ENCODE measurements at places on chromosomes 3 and 15. TPM values are rescaled to one million over a fixed set of nuclear protein-coding genes. Genes with fewer than 3 reads are reported as not detected.

PRR20G gene
- total RNA-seq: 2.8 TPM

TPRG1 gene
- 0.18 TPM for total RNA-seq

MOBP gene
- 0.02 TPM for total RNA-seq

GLCE gene
- 14.5 TPM for total RNA-seq

IL5RA gene
- not detected for total RNA-seq

DPPA2 gene
- total RNA-seq: not detected

ACKR2 gene
- 0.13 TPM for total RNA-seq

LDHAL6B gene
- not detected for total RNA-seq

SLCO2A1 gene
- 0.22 TPM for total RNA-seq

TTC23 gene
- 10.2 TPM for total RNA-seq

MYL3 gene
- 0.07 TPM for total RNA-seq

GOLGA6B gene
- total RNA-seq: not detected

ZCWPW2 gene
- total RNA-seq: not detected

SLC4A7 gene
- total RNA-seq: 14.2 TPM

DIS3L gene
- 31.3 TPM for total RNA-seq

CCR4 gene
- total RNA-seq: 0.03 TPM

CRYGS gene
- total RNA-seq: 0.40 TPM

SYNPR gene
- not detected for total RNA-seq

Measured in A549 treated with AZD2906 at 1 μM for 4 hours (cell line).